ENCODE measurements at places on chromosomes 13 and 19. TPM values are rescaled to one million over a fixed set of nuclear protein-coding genes. Genes with fewer than 3 reads are reported as not detected.

- H3K4me1 ChIP-seq = no peaks in the 10 kb centered on the region
- no peaks in the 10 kb centered on the region for H3K36me3 ChIP-seq
- no peak overlapping the region for H3K4me3 ChIP-seq
- no peak for DNase-seq
Observed at GRCh38 chr19:39852882-39853281, 6.7 kb upstream of the FBL start.

Gene SNRPA
- 18.7 TPM for total RNA-seq

Gene LILRA6
- not detected for total RNA-seq

- no peak overlapping the region for H3K4me3 ChIP-seq
- DNase-seq = peak; percentile 38
- peaks cover 13% of the 10 kb centered on the region for H3K4me1 ChIP-seq
Observed at GRCh38 chr13:113195360-113195759, 13.1 kb downstream of the PCID2 start.

- no peak overlapping the region for H3K27ac ChIP-seq
- H3K4me3 ChIP-seq = no peak overlapping the region
- no peak for DNase-seq
- H3K4me1 ChIP-seq = no peaks in the 10 kb centered on the region
- H3K36me3 ChIP-seq = no peaks in the 10 kb centered on the region
Observed at GRCh38 chr13:49272296-49272695, 24.6 kb downstream of the CDADC1 start.

Gene SLC8A2
- total RNA-seq = 31.6 TPM
